CD4-positive, alpha-beta T cell treated with Interferon gamma for 1 hour (primary cell): ENCODE measurements at places on chromosomes 4 and X.

- DNase-seq: no peak
These were observed 175.4 kb upstream of the TENM3 start for GRCh38 chr4:182067828-182068227.

DNA sequence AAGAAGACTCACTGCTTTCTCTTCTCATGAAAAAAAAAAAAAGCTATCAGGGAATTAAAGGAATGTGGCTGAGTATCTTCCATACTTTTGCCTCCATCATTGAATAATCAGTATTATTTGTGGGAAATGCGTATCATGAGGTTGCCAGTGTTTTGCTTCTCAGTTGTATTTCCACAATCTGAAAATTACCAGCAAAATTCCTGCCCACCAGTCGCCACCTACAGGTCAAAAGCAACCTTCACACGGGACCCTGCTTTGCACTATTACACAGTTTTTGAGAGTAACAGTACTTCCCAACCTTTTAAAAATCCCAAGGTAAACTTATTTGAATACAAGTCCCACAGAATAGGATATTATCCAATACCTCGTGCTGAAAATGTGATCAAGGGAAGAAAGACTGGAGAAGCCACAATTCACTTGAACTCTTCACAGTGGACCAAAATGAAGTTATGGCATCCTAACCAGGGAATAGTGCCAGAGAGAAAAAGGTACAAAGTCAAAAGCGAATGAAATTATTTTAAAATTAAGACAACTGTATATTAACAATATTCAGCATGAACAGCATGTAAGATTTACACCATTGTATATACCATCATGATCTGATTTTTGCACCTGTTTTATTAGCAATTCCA is 30.4 kb downstream of the PGRMC1 start:
- DNase-seq: no peak

- no peak for DNase-seq
These were observed 495.2 kb downstream of the INPP4B start for GRCh38 chr4:142350871-142351270.

- DNase-seq: no peak
These were observed 103.0 kb upstream of the KLF3 start for GRCh38 chr4:38560768-38561558.

DNA sequence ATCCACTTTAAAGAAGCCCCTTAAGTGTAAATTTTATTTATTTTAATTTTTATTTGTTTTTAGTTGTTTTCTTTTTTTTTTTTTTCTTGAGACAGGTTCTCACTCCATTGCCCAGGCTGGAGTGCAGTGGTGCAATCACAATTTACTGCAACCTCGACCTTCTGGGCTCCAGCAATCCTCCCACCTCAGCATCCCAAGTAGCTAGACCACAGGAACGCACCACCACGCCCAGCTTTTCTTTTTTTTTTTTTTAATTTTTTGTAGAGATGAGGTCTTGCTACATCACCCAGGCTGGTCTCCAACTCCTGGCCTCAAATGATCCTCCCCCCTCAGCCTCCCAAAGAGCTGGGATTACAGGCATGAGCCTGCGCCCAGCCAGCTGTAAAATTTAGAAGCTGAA is 6.0 kb downstream of the SAT1 start:
- DNase-seq: no peak
